Nucleus accumbens (tissue), 56 donors: ENCODE measurements at places on chromosomes 5 and 9.

- no peak for DNase-seq
These were observed 55.6 kb downstream of the ANGPTL2 start for GRCh38 chr9:127066851-127067136.

DNA sequence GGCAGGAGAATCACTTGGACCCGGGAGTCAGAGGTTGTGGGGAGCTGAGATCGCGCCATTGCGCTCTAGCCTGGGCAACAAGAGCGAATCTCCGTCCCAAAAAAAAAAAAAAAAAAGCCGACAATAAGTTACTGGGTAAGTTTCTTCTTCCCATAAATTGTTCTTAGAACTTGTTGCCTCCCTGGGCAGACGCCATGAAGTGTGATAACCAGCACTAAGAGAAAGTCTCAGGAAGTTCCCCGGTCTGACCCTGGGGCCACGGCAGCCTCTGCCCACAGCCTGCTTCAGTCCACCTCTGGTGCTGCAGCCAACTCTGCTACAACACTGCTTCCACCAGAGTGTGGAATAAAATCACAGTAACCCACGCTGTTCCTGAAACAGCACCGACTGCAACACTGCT is 19.1 kb downstream of the LPCAT1 start:
- no peak for DNase-seq

- DNase-seq: no peak
These were observed 20.0 kb downstream of the MOCS2 start for GRCh38 chr5:53089481-53089991.

DNA sequence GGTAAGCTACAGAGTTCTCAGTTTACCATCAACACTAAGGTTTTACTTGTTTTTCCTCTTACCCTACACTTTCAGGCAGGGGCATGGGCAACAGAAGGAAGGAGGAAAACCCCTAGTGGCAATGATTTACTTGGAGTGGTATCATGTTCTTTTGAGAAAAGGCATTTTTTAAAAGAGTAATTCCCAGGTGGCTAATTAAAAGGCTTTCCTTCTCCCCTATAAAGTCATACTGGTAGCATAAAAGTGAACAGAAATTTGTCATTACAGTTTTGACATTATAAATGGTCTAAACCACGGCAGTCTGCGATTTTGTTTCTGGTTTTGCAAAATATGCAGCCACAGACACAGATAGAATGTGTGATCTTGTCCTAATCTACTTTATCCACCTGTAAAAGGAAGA is 30.9 kb upstream of the OR2K2 start:
- no peak for DNase-seq

DNA sequence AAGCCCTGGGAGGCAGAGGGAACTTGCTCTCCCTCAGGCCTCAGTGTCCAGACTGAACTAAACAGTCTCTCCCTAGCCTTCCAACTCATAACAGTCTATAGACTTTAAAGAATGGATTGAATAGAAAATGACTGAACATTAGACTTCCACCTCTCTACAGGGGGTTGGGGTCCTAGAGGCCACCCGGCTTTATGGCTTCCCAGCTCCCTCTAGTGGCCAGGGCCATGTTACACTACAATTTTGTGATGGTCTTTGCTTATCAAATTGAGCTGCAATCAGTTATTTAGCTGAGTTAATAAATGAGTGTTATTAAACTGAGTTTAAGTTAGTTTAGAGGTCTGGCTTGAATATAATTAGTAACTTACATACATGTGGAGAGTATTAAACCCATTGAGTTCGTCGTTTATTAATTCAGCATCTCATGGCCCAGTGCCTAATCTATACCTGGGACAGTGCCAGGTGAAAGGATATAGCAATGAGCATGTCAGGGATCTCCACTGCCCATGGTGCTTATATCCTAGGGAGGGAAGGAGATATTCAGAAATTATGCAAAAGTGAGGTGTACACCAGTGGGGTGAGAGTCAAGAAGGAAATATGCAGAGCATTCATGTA is 105.2 kb downstream of the SH3TC2 start:
- no peak for DNase-seq

GRCh38 chr9:89274838-89275237 is 36.2 kb upstream of the CKS2 start:
- DNase-seq: no peak

- no peak for DNase-seq
These were observed 7.5 kb downstream of the UNC5A start for GRCh38 chr5:176817841-176818377.

DNA sequence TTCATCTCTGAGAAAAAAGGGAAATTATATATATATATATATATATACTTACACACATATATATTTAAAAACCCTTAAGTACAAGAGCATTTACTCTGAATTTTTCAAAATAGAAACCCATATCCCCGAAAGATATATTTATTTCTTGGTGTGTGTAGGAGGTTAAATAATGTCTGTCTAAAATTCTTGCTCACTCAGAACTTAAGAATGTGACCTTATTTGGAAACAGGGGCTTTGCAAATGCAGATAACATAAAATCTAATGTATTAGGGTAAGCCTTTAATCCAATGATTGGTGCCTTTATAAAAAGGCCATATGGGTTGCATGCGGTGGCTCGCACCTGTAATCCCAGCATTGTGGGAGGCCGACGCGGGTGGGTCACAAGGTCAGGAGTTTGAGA is 517.3 kb upstream of the TLE4 start:
- no peak for DNase-seq

GRCh38 chr5:150746-151145 is 40.5 kb upstream of the LRRC14B start:
- no peak for DNase-seq

DNA sequence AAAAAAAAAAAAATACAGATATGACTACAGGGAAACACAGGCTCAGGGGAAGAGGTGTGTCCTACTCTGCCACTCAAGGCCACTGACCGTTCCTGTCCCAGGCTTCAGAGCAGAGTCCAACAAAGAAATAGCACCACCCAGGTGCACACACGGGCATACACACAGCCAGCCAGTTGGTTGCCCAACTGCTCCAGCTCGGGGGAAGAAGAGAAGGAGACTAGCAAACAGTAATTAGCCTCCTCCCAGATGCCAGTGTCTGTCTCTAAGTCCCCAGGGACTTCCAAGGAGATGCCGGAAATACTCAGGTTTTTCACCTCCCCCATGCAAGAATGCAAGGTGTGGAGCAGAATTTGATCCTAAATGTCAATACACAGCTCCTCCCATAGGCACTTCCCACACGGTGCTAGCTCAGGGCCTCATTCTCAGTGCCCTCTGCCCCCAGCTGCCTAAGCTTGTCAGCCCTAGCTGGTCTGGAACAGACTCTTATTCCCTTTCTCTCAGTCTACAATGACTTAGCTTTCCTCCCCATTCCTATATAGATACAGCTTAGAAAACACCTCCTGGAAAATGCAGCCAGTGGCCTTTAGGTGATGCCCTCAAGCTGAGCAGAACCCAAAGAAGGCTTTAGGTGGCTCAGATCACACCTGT is 1.7 kb downstream of the MYORG start:
- no peak for DNase-seq

- no peak for DNase-seq
These were observed 286.9 kb downstream of the FBXL7 start for GRCh38 chr5:15786884-15787283.

- DNase-seq: no peak
These were observed 33.7 kb upstream of the FCN1 start for GRCh38 chr9:134951461-134951860.
